ENCODE measurements at places on chromosomes 1 and 21. TPM values are rescaled to one million over a fixed set of nuclear protein-coding genes. Genes with fewer than 3 reads are reported as not detected.
A peak's percentile ranks its signal among the peaks of the same experiment; 100 is the strongest.

ERI3 gene
- total RNA-seq, result 59.5 TPM

DNA sequence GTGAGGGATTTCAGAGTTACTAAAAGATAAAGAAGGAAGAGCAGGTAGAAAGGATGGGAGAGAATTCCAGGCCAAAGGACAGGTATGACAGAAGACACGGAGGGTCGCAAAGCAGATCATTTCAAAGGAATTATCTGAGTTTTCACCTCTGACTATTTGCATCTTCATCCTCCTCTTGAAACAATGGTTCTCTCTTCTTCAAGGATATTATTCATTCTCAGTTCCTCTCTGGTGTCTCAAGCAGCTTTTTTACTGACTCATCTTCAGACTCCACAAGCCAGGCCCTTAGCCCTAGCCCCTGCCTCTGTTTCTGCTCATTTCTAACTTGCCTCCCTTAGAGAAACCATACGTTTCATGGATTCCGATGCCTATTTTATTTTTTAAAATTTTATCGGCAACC lies 15.0 kb downstream of the DDX59 start:
- no peak for DNase-seq

GRCh38 chr1:100459358-100460114 lies 78.4 kb upstream of the GPR88 start:
- peak; percentile 68 for DNase-seq

KDM1A gene
- total RNA-seq, result 46.3 TPM

DNA sequence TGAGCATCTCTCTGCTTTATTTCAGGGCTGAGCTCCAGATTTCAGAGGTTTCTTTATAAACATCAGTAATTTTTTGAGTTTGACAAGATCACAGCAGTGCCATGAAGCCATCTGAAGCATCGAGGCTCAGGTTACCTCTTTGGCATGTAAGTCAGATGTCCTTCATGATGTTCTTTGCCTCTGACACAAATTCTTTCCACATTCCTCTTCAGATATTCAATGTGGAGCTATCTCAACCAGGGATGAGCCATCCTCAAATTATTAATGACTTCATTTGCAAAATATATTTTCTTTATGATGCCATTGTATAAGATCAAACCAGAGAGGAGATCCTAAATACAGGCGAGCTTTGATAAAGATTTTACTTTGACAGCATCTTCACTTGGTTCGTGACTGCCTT lies 256.7 kb downstream of the COL11A1 start:
- DNase-seq, result no peak

TLR5 gene
- total RNA-seq, result 2.4 TPM

- DNase-seq, result no peak
These were observed 235.3 kb downstream of the MRPL39 start for GRCh38 chr21:25371841-25372425.

G0S2 gene
- total RNA-seq, result 125 TPM

- no peak for DNase-seq
These were observed 125.4 kb downstream of the FOXD2 start for GRCh38 chr1:47563201-47563600.

- no peak for DNase-seq
These were observed 28.3 kb downstream of the CCN1 start for GRCh38 chr1:85608851-85609250.

Measured in psoas muscle (tissue), 8 donors.